Fibroblast of skin of scalp (primary cell): ENCODE measurements at places on chromosomes 16 and 17.

DNA sequence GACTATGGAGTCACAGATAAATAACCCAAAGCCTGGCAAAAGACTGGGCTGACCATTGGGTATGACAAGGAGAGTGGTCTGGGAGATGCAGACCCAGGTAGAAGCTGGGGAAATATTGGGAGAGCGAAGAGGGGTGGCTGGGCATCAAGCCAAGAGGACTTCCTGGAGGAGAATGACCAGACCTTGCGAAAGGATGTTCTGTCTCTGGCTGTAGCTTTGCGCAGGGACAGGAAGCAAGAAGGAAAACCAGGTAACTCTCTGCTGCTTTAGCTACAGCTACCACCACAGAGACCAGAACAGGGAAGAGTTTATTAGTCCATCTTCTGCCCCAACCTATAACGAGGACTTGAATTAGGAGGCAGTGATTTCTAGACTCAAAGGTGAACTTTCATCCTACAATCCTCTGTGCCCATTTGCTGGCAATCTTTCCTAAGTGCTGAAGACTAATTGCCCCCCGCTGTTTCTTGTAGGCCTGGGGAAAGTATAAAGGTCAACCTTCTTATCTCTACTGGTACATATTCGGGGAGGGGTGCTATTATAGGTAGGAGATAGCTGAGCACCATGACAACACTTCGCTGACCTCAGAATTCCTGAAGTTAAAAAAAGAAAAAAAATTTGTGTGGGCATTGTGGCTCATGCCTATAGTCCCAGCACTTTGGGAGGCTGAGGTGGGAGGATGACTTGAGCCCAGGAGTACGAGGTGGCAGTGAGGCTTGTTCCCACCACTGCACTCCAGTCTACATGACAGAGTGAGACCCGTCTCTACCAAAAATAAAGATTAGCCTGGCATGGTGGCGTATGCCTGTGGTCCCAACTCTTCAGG, 19.1 kb upstream of the KIFC3 start:
- no peak for DNase-seq

DNA sequence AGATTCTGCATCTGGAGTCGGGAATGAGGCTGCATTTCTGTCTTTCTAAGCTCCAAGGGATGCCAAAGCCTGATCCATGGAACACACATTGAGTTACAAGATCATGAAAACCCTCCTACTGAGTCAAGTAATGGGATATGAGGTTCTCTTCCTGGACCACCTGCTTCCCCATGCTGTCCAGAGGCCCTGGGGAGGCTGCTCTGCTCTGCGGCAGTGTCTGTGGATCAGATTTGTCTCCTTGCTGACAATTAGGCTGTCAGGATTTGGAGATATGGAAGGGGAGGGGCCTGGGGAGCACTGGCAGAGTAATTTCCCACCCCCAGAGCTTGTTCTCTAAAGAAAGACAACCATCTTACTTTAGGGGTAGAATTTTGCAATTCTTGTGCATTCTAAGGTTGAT, 33.0 kb downstream of the C16orf95 start:
- no peak for DNase-seq

- DNase-seq = peak; percentile 3
Observed at GRCh38 chr16:51994597-51994996, 552.3 kb downstream of the TOX3 start.

- DNase-seq = no peak
Observed at GRCh38 chr17:17495536-17496188, 533 bp downstream of the RASD1 start.
